Activated T-helper 1 cell treated with anti-CD3 and anti-CD28 coated beads, Interleukin-12 subunit alpha, Interleukin-12 subunit beta, Interleukin-2, Interleukin-4 antibody, amounts not matched to agents 30 ng/mL and 10 ng/mL and 1 ng/mL, durations not matched to agents 14 hours and 24 hours and 36 hours (primary cell): ENCODE measurements at places on chromosomes 2 and 18. TPM values are rescaled to one million over a fixed set of nuclear protein-coding genes. Genes with fewer than 3 reads are reported as not detected.

Gene LCT
- 0.41 and 0.42 TPM in 2 replicates for total RNA-seq

Gene PKDCC
- not detected in 2 replicates for total RNA-seq

Gene BZW1
- total RNA-seq = 446 and 447 TPM in 2 replicates

Gene EMILIN2
- 26.1 and 28.0 TPM in 2 replicates for total RNA-seq
